ENCODE measurements at places on chromosomes 5 and 9. TPM values are rescaled to one million over a fixed set of nuclear protein-coding genes. Genes with fewer than 3 reads are reported as not detected.

DNA sequence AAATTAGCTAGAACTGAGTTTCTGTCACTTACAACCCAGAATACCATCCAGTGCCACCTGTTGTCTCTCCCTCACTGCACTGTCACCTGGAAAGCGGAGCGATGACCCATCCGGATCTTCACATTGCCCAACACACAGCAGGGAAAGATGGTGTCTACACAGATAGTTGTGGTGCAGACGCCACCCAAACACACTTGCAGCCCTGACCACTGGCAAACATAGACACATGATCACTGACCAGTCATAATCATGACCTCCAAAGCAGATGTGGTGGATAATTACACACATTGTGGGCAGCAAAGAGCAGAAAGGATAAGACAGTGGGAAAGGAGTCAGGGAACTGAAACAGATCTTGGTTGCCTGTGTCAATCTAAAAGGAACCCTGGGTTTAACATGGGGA, 64.7 kb downstream of the GABBR2 start:
- DNase-seq = no peak
- no peaks in the 10 kb centered on the region for H3K27me3 ChIP-seq
- no peaks in the 10 kb centered on the region for H3K4me1 ChIP-seq

DNA sequence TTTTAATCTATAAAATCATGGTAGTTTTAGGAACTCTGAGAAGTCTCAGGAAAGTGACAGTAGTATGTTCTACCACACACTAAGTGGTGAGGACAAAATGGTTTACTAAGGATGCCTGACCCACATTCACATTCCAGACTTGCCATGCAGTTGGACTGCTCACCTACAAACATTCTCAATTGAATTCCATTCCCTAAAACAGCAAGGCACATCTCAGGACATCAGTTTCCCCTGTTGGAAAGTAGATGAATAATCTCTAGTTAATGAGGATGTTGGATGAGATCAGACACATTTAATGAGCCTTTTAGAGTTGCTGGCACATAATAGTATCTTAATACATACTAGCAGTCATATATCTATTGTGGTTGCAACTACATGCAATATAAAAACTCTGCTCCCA, 76.6 kb downstream of the ZNF618 start:
- H3K36me3 ChIP-seq = no peaks in the 10 kb centered on the region
- no peak for DNase-seq
- no peak overlapping the region for H3K4me3 ChIP-seq
- H3K4me1 ChIP-seq = no peaks in the 10 kb centered on the region
- H3K27me3 ChIP-seq = no peaks in the 10 kb centered on the region
- H3K27ac ChIP-seq = no peak overlapping the region

DNA sequence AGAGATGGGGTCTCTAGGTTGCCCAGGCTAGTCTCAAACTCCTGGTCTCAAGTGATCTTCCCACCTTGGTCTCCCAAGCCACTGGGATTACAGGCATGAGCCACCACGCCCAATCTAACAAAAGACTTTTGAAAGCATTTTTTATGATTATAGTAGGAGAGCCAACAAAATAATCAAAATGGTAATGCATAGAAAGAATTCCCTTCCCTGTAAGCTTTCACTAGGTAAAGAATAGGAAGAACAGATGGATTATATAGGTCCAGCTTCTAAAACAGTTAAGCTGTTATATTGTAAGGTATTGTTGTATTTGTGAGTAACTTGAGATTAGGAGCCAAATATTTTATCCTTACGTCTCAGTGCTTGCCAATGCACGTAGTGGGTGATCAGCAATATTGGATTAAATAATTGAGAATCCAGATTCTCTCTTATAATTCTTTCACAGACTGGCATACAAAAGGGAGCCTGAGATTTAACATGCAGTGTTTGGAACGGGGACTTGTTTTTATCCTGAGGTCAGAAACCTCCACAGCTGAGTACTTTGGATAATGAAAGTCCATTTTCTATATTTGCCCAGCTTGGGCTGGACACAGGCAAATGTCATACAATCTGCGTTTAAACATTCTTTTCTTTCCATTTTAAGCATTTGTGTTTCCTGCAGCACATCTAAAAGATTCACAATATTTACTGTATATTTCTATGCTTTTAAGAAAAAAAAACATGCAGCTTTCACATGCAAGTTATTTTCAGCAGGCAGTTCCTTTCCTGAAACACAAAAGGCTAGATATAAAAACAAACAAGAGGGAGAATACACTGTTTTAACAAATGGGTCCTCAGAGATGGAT, 238.4 kb downstream of the ARRDC3 start:
- H3K4me3 ChIP-seq = no peak overlapping the region
- no peak for DNase-seq
- H3K36me3 ChIP-seq = no peaks in the 10 kb centered on the region

- DNase-seq = no peak
- no peak overlapping the region for H3K4me3 ChIP-seq
- H3K27ac ChIP-seq = no peak overlapping the region
- peaks cover 3% of the 10 kb centered on the region for H3K27me3 ChIP-seq
These were observed 162.7 kb upstream of the NFIL3 start for GRCh38 chr9:91586282-91586681.

DNA sequence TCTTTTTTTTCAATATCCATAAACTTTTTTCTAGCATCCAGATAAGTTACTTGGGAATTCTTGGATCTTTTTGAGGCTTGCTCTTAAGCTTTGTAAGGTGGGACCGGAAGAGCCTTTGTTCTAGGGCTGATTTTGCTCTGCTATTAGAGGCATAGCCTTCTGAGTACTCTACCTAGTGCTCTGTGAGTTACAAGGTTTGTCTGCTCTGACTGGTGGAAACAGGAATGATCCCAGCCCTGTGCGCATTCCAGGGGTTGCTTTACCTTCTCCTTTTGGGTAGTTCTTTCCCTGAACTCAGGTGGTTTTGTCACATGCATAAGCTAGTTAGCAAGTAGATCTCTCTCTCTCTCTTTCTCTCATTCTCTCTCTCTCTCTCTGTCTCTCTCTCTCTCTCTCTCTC, 180.8 kb upstream of the PCSK5 start:
- no peak for DNase-seq
- no peaks in the 10 kb centered on the region for H3K36me3 ChIP-seq
- no peaks in the 10 kb centered on the region for H3K27me3 ChIP-seq
- no peak overlapping the region for H3K4me3 ChIP-seq
- no peaks in the 10 kb centered on the region for H3K4me1 ChIP-seq
- H3K27ac ChIP-seq = no peak overlapping the region

- H3K27ac ChIP-seq = no peak overlapping the region
- H3K36me3 ChIP-seq = no peaks in the 10 kb centered on the region
- DNase-seq = no peak
- no peaks in the 10 kb centered on the region for H3K4me1 ChIP-seq
These were observed 12.6 kb upstream of the EXOC3 start for GRCh38 chr5:430214-430925.

GRCh38 chr9:131692612-131693562, 47.0 kb downstream of the RAPGEF1 start:
- H3K36me3 ChIP-seq = no peaks in the 10 kb centered on the region
- no peak overlapping the region for H3K27ac ChIP-seq
- no peak overlapping the region for H3K4me3 ChIP-seq
- DNase-seq = peak; percentile 40
- no peaks in the 10 kb centered on the region for H3K27me3 ChIP-seq

DNA sequence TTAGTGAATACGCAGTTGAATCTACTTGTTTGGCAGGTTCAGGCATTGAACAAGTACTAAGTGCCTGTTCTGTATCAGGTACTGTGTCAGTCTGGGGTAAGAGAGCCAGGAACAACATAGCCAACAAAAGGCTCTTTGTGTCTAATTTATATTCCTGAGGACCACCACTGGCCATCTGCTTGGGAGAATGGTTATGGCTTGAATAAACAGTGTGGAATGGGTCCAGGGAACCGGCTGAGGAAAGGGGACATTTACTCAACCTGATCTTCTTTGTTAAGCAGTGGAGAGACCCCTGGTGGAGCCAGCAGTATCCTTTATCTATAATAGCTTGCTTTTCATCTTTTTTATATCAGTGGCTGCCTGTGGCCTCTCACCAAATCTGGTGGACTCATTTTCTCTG, 38.6 kb downstream of the EXOSC2 start:
- no peak overlapping the region for H3K27ac ChIP-seq
- H3K4me3 ChIP-seq = no peak overlapping the region
- no peaks in the 10 kb centered on the region for H3K36me3 ChIP-seq
- H3K4me1 ChIP-seq = peaks cover 9% of the 10 kb centered on the region

DNA sequence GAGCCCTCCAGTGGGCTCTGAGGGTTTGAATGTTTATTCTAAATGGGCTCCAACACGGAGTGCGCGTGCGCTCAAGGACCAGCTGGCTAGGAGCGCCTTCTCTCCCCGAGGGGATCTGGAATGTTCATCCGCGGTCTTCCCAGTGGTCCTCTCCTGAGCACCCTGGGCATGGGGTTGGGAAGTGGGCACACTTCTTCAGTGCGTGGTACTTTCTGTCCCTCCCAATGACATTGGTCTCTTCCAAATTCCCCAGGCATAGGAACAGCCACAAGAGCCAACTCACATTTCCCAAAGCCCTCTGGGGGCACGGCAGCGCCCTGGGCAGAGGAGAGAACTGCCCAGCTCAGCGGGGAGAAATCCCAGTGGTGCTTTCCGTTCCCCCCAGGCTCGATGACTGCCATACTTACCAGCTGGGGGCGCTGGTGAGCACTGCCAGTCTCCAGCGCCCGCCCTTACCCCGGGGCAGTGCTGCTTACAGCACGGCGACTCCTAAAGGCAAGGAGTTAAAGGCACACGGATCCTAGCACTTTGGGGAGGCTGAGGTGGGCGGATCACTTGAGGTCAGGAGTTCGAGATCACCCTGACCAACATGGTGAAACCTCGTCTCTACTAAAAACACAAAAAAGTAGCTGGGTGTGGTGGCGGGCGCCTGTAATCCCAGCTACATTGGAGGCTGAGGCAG, 29.9 kb upstream of the OBP2B start:
- DNase-seq = no peak
- H3K4me3 ChIP-seq = no peak overlapping the region
- no peaks in the 10 kb centered on the region for H3K36me3 ChIP-seq
- H3K27me3 ChIP-seq = no peaks in the 10 kb centered on the region
- H3K27ac ChIP-seq = peak overlapping the region; percentile 42

DNA sequence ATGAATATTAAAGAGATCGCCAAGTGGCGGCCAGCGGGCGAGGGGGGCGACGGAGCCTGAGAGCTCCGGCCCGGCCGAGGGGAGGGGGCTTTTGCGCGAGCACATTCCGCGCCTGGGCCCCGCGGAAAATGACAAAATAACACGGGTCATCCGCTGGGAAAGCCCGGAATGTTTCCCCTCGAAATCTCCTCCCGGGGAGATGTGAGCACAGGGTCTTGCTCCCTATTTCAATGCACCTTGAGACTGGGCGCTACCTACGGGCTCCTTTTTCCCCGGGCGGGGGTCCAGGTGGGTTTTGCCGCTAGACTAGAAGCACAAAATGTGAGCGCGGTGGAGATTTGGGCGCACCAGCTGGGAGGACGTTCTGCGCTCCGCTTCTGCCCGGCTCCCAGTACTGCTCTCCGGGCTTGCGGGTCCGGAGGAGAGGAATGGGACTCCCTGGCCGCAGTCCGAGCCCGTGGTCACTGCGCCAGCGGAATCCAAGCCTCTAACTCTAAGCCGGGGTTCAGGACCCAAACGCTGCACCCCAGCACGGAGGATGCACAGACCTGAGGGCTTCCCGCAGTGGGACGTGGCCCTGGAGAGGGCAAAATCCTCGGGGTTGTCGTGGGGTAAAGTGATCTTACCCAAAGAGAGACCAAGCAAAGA, 2.8 kb upstream of the PRDM12 start:
- no peak overlapping the region for H3K27ac ChIP-seq
- H3K4me3 ChIP-seq = no peak overlapping the region
- H3K27me3 ChIP-seq = peaks cover 66% of the 10 kb centered on the region
- H3K4me1 ChIP-seq = no peaks in the 10 kb centered on the region
- no peak for DNase-seq

DNA sequence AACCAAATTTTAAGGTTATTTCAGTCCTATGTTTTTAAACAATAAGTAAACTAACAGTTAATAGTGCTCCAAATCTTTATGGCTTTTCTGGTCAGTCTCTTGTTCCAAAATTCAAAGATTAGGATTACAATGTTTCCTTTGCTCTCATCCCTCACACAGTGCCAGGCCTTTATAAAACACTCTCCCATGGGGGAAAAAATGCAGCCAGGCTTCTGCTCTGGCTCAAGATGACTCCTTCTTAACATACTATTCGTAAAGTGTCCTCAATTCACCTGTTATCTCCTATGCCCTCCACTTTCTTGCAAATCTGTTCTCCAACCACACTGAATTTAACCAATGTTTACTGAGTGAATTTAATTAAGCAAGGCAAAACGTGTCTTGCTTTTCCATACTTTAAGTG, 1.4 kb downstream of the CEP120 start:
- H3K27ac ChIP-seq = no peak overlapping the region
- H3K4me3 ChIP-seq = peak overlapping the region; percentile 68
- no peaks in the 10 kb centered on the region for H3K4me1 ChIP-seq

- no peak for DNase-seq
- no peaks in the 10 kb centered on the region for H3K36me3 ChIP-seq
- H3K4me1 ChIP-seq = no peaks in the 10 kb centered on the region
- H3K4me3 ChIP-seq = no peak overlapping the region
These were observed 133.1 kb downstream of the GABBR2 start for GRCh38 chr9:98575379-98576346.

GRCh38 chr9:114166614-114167572, 11.6 kb downstream of the COL27A1 start:
- no peak overlapping the region for H3K4me3 ChIP-seq
- no peaks in the 10 kb centered on the region for H3K27me3 ChIP-seq
- no peak overlapping the region for H3K27ac ChIP-seq
- no peaks in the 10 kb centered on the region for H3K4me1 ChIP-seq
- H3K36me3 ChIP-seq = no peaks in the 10 kb centered on the region

- no peaks in the 10 kb centered on the region for H3K36me3 ChIP-seq
- no peak overlapping the region for H3K4me3 ChIP-seq
- peaks cover 4% of the 10 kb centered on the region for H3K4me1 ChIP-seq
These were observed 26.0 kb downstream of the SKP2 start for GRCh38 chr5:36177715-36178523.

DNA sequence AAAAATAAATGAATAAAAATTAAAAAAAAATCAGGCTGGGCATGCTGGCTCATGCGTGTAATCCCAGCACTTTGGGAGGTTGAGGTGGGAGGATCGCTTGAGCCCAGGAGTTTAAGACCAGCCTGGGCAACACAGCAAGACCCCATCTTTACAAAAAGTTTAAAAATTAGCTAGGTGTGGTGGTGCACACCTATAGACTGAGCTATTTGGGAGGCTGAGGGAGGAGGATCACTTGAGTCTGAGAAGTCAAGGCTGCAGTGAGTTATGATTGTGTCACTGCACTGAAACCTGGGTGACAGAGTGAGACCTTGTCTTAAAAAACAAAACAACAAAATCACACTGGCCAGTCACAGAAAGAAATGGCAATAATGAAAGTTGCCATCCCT, 3.4 kb upstream of the CNTRL start:
- no peak overlapping the region for H3K27ac ChIP-seq
- H3K4me1 ChIP-seq = peaks cover 5% of the 10 kb centered on the region
- no peaks in the 10 kb centered on the region for H3K36me3 ChIP-seq
- H3K4me3 ChIP-seq = peak overlapping the region; percentile 10
- DNase-seq = no peak

- no peak overlapping the region for H3K27ac ChIP-seq
- DNase-seq = no peak
- no peaks in the 10 kb centered on the region for H3K4me1 ChIP-seq
- H3K36me3 ChIP-seq = no peaks in the 10 kb centered on the region
These were observed 26.6 kb downstream of the NR5A1 start for GRCh38 chr9:124480621-124480981.

- H3K27me3 ChIP-seq = no peaks in the 10 kb centered on the region
- no peaks in the 10 kb centered on the region for H3K4me1 ChIP-seq
- no peak overlapping the region for H3K27ac ChIP-seq
- no peaks in the 10 kb centered on the region for H3K36me3 ChIP-seq
These were observed 317.6 kb upstream of the TRPC7 start for GRCh38 chr5:136682986-136683385.

DPYSL3 gene
- 113 TPM for total RNA-seq

IL13 gene
- 2.3 TPM for total RNA-seq

PCDHGA1 gene
- total RNA-seq = 4.8 TPM

ABCA1 gene
- total RNA-seq = 63.7 TPM

ECSCR gene
- total RNA-seq = 6.7 TPM

PCBD2 gene
- total RNA-seq = 7.4 TPM

MARVELD2 gene
- total RNA-seq = 9.5 TPM

PAEP gene
- 3.0 TPM for total RNA-seq

All from prostate gland (tissue), 2 donors.